ENCODE measurements at places on chromosomes 1 and 21. TPM values are rescaled to one million over a fixed set of nuclear protein-coding genes. Genes with fewer than 3 reads are reported as not detected.

DNA sequence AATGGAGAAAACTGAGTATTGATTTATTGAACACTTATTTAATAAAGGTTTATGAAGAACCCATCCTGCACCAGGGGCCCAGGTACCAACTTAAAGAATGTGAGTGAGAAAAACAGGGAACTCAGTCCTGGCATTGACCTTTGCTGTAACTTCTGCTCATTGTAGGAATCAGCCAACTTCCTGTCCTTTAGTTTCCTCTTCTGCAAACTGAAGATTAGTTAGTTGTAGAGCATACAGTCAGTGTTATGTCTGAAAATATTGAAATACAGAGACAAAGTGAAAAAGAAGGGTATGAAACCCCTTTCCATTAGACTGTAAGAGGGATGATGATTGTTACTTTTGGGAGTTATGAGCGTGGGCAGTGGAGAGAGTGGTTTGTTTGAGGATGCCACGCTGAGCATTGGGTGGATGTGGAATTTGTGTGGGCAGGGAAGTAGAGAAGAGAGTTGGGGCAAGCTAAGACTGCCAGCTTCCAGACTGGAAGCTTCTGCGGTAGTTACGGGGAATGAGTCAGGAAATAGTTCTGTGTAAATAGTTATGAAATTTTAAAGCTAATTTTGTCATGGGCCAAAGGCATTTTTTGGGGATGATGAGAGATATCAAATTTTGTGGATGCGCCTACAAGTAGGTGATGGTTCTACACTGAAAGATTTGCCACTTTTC, 89.2 kb downstream of the GPR88 start:
- DNase-seq, result no peak

DNA sequence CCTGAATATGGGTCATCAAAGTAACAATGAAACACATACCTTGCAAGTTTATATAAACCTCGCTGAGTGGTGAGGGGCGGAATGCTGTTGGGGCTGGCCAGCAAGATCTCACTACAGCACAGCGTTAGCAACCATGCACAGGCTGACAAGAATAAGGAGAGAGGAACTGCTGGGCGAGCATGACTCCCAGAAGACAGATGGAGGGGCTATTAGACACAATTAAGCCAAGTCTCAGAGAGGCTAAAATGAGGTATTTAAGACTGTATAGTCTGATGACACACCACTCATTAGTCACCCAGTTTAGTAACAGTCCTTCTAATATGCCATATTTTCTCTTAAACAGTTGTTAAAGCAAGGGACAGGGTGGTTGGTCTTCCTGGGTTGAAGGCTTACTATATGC, 340.2 kb upstream of the NR5A2 start:
- no peak for DNase-seq

DNA sequence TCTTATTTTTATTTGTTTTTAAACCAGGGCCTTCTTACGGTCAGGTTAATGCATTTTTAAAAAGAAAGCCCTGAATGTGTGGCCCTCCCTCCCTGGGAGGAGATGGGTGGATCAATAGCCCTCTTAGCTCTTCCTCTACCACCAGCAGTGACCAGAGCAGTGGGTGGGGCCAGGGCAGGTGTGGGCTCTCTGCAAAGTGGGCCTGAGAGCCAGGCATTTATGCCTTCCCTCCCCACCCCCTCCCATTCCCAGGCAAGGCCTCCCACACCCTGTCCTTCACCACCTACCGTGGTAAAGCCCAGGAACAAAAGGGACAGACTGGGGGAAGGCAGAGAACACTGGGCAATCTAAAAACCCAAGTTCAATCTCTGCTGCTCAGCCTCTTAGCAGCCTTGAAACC, 63.9 kb downstream of the SSBP3 start:
- no peak for DNase-seq

DNA sequence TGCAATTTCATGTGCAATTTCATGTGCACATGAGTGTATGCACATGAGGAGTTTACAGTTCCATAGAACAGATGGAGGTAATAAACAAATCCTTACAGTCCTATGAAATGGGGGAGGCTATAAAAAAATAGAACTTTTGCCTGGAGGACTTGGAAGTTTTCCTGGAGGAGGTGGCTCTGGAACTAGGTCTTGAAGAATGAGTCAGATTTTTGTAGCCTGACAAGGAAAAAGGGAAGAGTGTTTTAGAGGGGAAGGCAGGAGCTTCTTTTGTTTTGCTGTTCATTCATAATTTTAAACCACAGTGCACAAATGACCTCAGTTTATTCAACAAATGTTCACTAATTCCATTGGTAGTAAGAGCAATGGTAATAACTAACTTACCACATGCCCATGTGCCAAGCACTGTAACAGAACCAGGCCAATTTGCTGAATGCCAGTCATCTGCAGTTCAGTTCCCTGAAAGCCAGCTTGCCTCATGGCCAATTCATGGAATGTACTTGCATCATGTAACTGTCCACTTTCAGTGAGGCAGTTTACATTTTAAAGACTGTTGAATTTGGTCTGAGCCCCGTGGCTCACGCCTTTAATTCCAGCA, 2.7 kb downstream of the DIO1 start:
- no peak for DNase-seq

DNA sequence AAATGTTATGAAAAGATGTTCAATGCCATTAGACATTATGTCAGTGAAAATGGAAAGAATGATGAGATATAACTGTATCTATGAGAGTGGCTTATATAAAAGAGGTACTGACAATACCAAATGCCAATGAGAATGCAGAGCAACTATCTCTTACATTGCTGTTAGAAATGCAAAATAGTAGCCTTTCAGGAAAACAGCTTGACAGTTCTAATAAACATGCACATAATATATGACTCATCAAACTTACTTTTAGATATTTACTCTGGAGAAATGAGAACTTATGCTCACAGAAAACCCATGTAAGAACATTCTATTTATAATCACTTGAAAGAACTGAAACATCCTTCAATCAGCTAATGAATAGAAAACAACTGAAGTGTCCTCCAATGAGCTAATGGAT, 996.7 kb upstream of the ADGRL4 start:
- no peak for DNase-seq

DNA sequence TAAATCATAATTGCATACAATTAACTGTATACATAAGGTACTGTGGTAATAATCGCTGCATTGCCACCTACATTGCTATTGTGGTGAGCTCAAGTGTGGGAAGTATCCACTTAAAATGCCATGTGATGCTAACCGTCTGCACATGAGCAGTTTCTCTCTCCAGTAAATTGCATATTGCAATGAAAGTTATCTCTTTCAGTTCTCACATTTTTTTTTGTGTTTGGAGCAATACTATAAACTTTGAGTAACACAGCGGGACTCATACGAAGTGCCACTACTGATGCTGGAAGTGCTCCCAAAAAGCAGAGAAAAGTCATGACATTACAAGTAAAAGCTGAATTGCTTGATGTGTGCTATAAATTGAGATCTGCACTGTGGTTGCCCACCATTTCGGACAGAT, 38.5 kb downstream of the DISC1 start:
- no peak for DNase-seq

- DNase-seq, result no peak
Measured at GRCh38 chr1:188429386-188429785, 1600.6 kb downstream of the PLA2G4A start.

- DNase-seq, result no peak
Measured at GRCh38 chr21:43192501-43193081, 23.8 kb downstream of the CRYAA start.

GRCh38 chr1:22801347-22801746, 90.7 kb downstream of the EPHB2 start:
- no peak for DNase-seq

DNA sequence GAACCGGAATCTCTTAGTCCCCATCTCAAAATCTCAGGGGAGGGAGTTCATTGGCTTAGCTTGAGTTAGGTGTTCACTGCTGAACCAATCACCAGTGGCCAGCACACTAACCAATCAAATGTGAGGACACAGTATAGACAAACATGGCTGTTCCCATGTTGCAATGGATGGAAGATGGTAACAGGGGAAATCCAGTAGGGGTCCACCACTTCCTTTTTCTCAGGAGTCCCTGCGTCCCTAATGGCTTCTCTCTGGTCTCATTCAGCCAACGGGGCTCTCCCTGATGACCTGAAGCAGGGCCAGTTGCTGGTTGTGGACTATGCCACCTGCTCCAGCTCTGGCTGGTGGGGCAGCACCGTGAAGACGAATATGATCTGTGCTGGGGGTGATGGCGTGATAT, 9.7 kb downstream of the CELA2B start:
- no peak for DNase-seq

DNA sequence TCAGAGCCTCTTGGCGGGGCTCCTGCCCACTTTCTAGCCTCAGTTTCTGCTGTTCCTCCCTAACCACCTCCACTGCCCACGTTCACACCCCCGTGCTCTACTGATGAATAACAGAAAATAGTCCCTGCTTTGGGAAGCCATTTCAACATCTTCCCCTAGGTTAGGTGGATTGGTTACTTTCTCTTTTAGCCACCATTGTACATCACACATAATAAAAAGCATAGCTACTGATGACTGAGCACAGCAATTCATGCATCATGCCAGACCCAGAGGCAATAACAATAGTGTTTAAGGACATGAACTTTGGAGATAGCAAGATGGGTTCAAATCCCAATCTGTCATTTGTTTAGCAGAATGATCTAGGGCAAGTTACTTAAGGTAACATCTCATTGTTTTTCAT, 74.6 kb downstream of the COLGALT2 start:
- no peak for DNase-seq

GRCh38 chr1:100955322-100955721, 59.4 kb downstream of the SLC30A7 start:
- DNase-seq, result no peak

- DNase-seq, result no peak
Measured at GRCh38 chr1:50502147-50502546, 78.9 kb upstream of the DMRTA2 start.

GRCh38 chr1:29960876-29961275, 724.6 kb downstream of the PTPRU start:
- DNase-seq, result no peak

GRCh38 chr1:212554401-212554800, 54.2 kb upstream of the ATF3 start:
- DNase-seq, result no peak

GRCh38 chr1:8427986-8428385, 110.1 kb downstream of the SLC45A1 start:
- no peak for DNase-seq

GRCh38 chr1:48006264-48006663, 9.1 kb upstream of the TRABD2B start:
- no peak for DNase-seq

DNA sequence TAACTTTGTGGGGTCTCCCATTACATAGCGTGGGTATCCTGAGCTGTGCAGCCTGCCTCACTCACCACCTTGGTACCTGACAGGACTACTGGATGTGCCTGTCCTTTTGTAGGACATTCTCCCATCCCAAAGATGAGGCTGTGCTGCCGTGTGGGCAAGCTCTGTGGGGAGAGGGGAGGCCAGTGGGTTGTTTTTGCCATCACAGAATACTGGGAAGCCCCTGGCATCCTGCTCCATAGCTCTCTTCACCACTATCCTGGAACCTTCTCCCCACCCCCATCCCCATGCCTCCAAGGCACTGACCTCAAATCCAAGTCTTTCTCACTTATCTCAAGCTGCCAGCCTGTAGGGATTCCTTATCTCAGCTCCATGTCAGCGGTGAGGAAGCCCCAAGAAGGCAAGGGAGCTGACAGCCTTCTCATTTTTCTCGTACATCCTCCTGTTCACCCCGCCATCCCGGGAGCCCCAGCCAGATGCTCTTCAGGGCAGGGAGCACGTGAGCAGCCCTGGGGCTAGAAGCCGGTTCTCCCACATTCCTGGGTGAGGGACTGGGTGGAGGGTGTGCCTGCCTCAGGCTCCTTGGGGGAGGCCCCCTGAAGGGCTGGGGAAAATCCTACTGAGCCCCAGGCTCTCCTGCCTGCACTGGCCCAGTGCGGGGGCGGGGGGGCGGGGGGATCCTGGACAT, 2.4 kb upstream of the ELF3 start:
- DNase-seq, result peak; percentile 75

DNA sequence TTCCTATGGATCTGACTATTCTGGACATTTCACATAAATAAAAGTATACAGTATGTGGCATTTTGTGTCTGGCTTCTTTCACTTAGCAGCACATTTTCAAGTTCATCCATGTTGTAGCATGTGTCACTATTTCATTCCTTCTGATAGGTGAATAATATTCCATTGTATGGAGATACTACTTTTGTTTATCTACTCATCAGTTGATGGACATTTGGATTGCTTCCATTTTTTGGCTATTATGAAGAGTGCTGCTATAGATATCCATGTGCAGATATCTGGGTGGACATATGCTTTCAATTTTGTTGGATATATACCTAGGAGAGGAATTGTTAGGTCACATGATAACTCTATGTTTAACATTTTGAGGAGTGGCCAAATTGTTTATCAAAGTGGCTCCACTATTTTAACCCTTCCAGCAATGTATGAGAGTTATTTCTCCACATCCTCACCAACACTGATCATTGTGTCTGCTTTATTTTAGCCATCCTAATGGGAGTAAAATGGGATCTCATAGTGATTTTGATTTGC, 21.9 kb upstream of the MEF2D start:
- no peak for DNase-seq

DNA sequence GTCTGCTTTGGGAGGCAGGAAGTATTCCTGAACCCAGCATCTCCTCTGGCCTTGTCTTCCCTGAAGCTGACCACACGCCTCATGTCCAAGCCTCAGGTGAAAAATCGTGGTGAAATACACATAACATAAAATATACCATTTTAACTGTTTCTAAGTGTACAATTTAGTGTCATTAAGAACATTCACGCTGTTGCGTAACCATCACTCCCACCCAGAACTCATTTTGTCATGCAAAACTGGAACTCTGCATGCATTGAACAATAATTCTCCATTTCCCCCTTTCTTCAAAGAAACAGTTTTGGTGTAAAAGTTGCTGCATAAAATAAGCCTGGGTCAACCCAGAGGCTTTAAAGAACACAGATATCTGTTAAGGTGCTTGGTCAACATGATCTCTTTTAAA, 93.5 kb downstream of the PLD5 start:
- no peak for DNase-seq

- DNase-seq, result no peak
Measured at GRCh38 chr1:33823401-33823800, 40.5 kb upstream of the HMGB4 start.

- DNase-seq, result peak; percentile 19
Measured at GRCh38 chr21:37145635-37146111, 72.6 kb downstream of the TTC3 start.

DNA sequence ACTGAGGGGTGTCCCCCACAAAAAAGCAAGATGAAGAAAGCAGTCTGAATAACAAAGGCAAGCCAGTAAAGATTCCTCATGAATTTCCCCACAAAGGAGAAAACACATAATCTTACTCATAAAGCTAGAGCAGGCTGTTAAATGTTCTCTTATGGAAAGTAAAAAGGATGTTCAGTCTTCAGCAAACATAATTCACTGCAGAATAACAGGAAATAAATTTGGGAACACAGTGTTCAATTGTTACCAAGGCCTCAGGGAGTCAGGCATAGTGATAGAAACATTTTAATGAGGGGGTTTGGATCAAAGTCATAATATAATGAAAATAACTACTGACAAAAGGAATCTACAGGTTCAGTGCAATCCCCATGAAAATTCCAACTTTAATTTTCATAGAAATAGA, 297.6 kb downstream of the DPYD start:
- no peak for DNase-seq

Gene PRKACB
- total RNA-seq, result 135 TPM

Gene LRRC53
- total RNA-seq, result not detected

Gene FABP3
- not detected for total RNA-seq

Gene PLA2G2C
- not detected for total RNA-seq

Gene GUCA2A
- total RNA-seq, result not detected

Gene FYB2
- not detected for total RNA-seq

Gene MMP23B
- 8.7 TPM for total RNA-seq

Gene CFAP107
- total RNA-seq, result not detected

Gene MTMR11
- total RNA-seq, result 10.5 TPM

Gene IL24
- not detected for total RNA-seq

Gene LCE2A
- total RNA-seq, result not detected

Gene TRIM17
- total RNA-seq, result not detected
